WERI-Rb-1 (cell line): ENCODE measurements at places on chromosomes 11 and 22.
A peak's percentile ranks its signal among the peaks of the same experiment; 100 is the strongest.

- DNase-seq, result no peak
Observed at GRCh38 chr11:131460931-131461330, 90.5 kb downstream of the NTM start.

DNA sequence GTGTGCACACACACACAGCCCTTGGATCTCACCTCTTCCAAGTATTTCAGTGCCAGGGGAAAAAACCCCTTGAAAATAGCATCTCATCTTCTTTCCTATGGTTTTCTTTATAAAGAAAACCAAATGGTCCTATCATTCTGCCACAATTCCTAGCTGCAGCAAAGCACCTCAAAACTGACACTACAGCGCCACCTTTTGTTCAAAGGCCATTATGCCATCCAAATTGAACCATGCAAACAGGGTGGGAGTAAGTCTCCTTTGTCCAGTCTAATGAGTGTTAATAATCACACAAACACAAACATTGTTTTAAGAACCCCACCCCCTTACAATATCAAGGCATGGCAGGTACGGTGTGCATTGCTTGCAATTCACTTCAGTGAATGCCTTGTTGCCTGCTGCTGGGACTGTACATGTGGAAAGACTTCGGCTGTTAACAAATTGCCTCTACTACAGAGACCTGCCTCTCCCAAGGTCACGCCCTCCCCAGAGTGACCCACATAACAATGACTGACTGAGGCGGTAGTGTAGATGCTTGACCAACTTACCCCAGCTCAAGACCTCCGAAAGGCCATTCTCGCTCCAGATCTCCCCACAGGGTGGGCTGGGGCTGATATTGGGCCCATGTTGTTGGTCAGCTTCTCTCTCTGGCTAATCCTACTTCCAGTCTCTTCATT is 31.7 kb downstream of the FAM181B start:
- peak; percentile 55 for DNase-seq

GRCh38 chr11:86623041-86623621 is 49.3 kb downstream of the ME3 start:
- no peak for DNase-seq

- peak; percentile 65 for DNase-seq
Observed at GRCh38 chr11:2298795-2299761, 2.6 kb downstream of the C11orf21 start.

- no peak for DNase-seq
Observed at GRCh38 chr11:67516806-67517205, 6.4 kb downstream of the CABP2 start.

GRCh38 chr22:42528591-42529307 is 9.2 kb upstream of the RRP7A start:
- DNase-seq, result no peak

DNA sequence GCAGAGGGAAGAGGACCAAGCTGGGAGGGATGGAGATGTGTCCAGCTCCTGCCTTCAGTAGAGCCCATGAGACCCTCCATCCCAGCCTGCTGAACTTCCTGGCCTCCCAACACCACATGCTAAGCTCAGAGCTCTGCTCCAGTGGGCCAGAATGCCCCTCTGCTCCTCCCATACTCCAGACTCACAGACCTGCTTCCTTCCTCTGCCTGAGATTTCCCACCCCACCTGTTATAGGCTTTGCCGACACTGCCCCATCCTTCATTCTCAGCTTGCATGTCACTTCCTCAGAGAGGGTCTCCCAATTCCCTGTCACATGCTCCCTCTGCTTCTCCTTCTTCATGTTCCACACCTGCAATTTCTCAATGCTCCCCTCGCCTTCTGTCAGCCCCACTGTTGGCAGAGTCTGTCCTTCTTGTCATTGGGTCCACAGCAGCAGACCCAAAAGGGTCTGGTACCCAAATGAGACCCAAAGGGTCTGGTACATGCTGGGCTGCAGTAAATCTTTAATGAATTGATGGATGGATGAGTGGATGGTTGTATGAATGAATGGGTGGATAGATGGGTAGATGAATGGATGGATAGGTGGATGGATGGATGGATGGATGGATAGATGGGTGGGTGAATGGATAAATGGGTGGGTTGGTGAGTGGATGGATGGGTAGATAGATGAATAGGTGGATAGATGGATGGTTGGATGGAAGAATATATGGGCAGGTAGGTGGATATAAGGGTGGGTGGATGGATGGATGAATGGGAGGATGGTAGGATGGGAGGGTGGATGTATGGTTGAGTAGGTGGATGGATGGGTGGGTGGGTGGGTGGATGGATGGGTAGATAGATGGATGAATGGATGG is 105.3 kb upstream of the FGF3 start:
- DNase-seq, result no peak

DNA sequence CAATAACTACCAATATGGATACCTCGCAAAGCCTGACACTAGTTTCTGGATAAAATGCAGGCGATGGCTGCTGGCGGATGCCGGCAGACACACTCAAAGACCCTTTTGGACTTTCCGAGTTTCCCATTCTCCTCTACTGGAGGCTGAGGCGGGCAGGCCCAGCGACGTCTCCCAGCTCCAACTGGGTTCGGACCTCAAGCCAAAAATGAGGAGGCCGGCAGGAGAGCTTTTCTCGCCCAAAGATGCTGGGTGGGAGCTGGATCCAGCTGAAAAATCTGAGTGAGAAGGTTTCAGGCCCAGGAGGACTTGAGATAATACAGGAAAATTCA is 428 bp upstream of the FEZ1 start:
- DNase-seq, result no peak

DNA sequence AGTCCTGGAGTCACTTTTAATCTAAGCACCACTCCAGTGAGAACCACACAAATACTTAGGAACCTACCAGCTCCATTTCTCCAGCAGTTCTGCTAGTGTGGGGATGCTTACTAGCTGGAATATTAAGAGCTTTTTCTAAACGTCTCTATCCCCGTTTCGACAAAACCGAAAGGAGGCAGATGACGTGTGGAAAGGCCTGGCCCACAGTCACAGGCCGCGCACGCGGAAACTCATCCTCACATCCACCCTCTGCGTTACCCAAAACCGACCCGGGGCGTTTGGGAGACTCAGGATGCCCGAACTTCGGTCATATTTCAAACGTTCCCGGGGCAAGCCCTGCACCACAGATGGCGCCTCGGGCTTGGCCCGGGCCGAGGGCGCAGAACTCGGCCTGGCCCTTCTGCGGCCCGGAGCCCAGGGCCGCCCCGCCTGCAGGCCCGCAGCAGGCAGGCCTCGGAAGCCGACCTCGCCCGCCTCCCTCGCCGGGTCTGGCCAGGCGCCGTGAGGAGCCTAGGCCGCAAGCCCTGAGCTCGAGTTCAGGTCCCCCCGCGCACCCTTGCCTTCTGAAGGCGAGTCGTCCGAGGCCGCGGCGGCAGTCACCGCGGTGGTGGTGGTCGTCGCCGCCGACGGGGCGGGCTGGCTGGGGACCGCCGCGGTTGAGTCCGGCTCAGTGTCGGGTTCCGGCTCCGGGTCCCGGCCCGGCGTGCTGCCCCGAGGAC is 473 bp downstream of the FNBP4 start:
- DNase-seq, result peak; percentile 27

DNA sequence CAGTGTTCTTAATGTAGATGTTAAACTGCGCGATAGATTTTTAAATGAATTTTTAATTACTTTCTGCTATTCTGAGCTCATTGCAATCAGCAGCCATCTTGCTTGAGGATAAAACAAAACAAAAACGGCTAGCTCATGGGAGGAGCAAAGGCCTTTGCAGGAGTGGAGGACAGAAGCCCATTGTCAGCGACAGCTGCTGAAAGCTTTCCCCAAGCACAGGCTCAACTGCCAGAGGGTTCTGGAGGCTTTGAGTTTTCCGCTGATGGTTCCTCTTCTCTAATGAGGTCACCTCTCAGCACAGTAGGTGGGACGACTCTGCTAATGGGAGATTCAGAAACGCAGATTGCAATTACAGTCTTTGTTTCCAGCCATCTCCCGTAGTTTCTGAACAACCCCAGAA is 167.1 kb upstream of the TTC12 start:
- no peak for DNase-seq

- peak; percentile 82 for DNase-seq
Observed at GRCh38 chr11:3824714-3825472, 15.9 kb downstream of the RHOG start.

DNA sequence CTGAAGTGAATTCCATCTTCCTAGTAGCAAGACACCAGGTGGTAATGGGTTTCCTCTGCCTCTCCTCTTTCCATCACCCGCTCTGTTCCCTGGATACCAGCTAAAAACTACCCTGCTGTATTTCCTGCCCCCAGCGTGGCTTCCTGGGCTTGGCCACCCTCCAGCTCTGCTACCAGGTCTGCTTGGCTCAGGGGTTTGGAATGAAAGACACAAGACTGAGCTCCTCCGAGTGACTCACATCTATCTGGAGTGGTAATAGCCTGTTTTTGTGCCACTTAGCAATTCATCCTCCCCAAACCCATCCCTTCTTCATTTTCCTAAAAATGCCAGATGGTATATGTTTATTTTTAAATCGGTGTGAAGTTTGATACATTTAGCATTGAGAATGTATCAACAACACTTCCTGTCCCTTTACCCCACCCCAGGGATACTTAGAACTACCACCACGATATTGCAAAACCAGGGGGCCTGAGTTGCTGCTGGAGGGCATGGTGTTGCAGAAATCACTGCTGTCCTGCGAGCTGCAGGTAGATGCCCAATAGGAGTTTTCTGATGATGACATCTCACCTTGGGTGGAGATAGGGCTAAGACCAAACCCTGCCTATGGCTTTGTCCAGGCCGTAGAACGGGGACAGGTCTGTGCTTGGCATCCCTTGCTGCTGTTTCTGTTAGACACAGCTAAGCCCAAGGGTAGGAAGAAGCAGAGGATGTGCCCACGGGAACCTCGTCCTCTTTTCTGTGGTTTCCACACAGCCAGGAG is 7.5 kb upstream of the MICAL3 start:
- DNase-seq, result no peak

- no peak for DNase-seq
Observed at GRCh38 chr11:67998150-67999045, 5.5 kb downstream of the UNC93B1 start.

GRCh38 chr11:57761301-57762234 is at the start of gene CTNND1:
TSS of gene CTNND1 (plus strand) at chr11:57761802. CDS start at chr11:57791479, 29,677 bp downstream.
- DNase-seq, result no peak

- no peak for DNase-seq
Observed at GRCh38 chr11:69470793-69471728, 10.4 kb upstream of the LINC01488 start.

DNA sequence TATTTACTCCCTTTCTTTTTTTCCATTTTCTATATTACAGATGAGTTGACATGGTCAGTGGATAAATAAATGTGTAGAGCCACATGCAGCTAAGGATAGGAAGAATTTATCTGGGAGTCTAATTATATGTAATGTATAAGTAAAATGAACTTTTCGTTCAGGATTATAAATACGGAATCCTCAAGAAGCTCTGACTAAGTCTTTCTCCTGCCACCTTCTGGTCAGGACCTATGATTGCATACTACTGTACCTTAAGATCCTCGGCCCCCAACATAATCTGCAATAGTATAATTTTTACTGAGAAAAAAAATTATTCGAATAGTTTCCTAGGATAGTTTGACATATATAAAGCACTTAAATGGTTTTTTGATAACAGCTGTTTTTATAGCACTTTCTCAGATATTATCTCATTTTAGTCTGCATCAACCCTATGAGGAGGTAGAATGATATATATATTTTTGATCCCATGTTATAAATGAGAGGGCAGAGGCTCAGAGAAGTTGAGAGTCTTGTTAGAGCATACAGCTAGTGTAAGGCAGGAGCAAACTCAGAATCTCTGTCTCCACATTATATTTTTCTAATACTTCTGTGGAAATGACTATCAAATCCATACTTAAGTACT is 36.1 kb downstream of the CCDC90B start:
- no peak for DNase-seq

- DNase-seq, result no peak
Observed at GRCh38 chr22:29073618-29074275, 912 bp downstream of the KREMEN1 start.

- peak; percentile 44 for DNase-seq
Observed at GRCh38 chr11:102111011-102111786, 952 bp downstream of the YAP1 start.

DNA sequence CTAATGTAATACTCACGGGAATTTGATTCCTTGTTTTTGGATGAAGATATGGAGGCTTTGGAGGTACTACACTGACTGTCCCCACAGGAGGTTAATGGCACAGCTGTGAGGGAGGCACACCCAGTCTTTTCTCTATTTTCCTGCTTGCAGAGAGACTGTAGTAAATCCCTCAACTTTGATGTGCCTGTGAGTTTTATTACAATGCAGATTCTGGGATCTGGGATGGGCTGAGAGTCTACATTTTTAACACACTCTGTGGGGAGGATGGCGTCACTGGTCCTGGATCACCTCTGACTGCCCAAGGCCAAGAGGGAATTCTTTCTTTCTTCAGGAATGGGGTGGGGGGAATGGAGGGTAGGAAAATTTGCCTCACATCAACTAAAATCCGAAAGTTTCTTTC is 80.2 kb upstream of the NTM start:
- no peak for DNase-seq

DNA sequence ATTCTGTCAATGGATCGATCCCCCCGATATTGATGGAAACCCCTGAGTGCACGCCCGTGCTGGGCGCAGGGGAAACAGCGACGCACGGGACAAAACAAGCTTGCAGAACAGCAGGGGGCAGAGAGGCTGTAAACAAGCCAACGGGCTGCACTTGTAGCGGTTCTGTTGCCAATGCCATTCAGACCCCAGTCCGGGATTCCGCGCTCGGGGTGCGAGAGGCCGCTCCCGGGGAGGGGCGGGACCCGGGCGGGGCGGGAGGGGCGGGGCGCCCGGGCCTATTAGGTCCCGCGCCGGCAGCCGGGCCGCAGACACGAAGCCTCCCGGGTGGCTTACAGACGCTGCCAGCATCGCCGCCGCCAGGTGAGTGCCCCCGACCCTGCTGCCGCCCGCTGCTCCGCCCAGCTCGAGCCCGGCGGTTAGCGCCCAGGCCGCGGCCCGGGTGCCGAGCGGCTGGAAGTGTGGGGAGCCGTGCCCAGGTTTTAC is at the start of gene BIK:
TSS of gene BIK (plus strand) at position 307 of the 483 bp plus-strand sequence. CDS start 13,273 bp downstream, outside the sequence.
- peak; percentile 61 for DNase-seq

- DNase-seq, result peak; percentile 41
Observed at GRCh38 chr11:69636512-69637197, 4.3 kb upstream of the CCND1 start.

- no peak for DNase-seq
Observed at GRCh38 chr11:25794804-25795203, 537.1 kb upstream of the ANO3 start.

- no peak for DNase-seq
Observed at GRCh38 chr11:12932485-12932884, 76.6 kb upstream of the RASSF10 start.

GRCh38 chr11:12539572-12539971 is 134.6 kb upstream of the TEAD1 start:
- DNase-seq, result no peak

- no peak for DNase-seq
Observed at GRCh38 chr11:12026331-12027211, 18.1 kb upstream of the DKK3 start.

DNA sequence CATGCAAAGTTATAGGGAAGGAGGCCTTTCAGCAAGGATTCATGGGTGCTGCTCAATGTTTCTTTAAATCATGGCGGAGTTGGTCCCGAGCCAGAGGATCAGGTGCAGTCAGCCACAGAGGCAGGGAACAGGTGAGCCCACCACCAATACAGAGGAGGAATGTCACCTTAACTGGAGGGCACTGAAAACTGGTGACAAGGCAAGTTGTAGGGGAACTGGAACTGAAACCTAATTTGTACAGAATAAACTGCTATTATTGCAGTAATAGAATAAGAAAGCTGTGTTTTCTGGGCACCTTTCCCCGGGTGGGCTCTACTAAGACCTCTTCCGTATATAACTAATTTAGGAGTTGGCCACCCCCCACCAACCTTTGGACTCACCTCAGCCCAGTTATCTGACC is 296.0 kb upstream of the NARS2 start:
- DNase-seq, result no peak

GRCh38 chr11:60871378-60872061 is 4.2 kb downstream of the ZP1 start:
- peak; percentile 2 for DNase-seq
